Spinal cord (tissue), 10 donors: ENCODE measurements at places on chromosomes 5 and 9. TPM values are rescaled to one million over a fixed set of nuclear protein-coding genes. Genes with fewer than 3 reads are reported as not detected.

GRCh38 chr9:110538647-110539041, 40.9 kb downstream of the SVEP1 start:
- DNase-seq = no peak

- DNase-seq = no peak
Measured at GRCh38 chr5:16076657-16077056, 102.9 kb downstream of the MARCHF11 start.

DNA sequence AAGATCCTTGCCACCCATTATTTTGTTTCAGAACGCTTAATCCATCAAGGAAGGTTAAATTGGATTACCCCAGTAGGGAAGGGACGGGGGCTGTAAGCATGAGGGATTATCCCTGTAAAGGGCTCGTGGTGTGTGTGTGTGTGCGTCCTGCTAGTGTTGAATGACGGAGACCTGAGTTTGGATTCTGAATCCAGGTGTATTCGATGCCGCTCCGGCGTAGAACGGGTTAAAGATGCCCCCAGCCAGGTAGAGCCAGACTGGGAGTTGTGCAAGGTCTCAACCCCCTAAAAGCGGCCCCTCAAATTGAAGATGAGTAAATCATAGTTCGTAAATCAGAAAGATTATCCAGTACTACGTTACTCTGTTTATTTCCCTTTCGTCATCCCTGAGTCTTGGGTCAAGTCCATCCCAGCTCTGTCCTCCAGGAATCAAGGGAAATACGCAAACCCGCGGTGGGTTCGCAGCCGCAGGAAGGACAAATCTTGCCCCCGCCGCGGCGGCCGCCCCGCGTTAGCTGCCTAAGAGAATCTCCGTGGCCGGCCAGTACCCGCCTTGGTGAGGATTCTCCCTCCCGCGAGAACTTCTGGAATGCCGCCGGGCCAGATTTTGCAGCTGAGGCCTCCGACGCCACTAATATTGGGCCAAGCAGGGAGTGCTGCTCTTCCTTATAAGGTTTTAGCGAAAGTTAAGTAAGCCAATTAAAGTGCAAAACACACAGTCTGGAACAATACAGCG, 586 bp upstream of the MTAP start:
- no peak for DNase-seq

GRCh38 chr5:122200450-122200849, 71.1 kb downstream of the ZNF474 start:
- no peak for DNase-seq

DNA sequence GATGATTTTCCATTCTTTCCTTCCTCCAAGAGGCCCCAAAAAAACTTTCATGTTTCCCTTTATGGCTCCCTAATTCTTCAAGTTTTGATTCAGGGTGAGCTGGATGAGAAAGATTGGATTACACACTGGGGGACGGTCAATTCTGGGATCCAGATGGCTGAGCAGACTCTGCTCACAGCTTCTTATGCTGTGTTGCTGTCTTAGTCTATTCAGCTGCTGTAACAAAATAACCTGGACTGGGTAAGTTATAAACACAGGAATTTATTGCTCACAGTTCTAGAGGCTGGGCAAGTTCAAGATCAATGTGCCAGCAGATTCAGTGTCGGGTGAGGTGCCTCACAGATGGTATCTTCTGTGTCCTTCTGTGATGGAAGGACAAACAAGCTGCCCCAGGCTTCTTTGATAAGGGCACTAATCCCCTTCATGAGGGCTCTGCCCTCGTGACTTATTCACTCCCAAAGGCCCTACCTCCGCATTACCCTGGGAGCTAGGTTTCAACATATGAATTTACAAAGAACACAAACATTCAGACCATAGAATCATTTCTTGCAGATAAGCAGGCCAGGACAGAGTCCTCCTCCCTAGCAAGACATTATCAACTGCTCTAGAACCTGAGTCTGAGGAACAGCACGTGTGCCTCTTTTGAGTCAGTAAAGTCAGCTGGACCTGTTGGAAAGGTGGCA, 23.1 kb upstream of the SMAD5 start:
- DNase-seq = no peak

DNA sequence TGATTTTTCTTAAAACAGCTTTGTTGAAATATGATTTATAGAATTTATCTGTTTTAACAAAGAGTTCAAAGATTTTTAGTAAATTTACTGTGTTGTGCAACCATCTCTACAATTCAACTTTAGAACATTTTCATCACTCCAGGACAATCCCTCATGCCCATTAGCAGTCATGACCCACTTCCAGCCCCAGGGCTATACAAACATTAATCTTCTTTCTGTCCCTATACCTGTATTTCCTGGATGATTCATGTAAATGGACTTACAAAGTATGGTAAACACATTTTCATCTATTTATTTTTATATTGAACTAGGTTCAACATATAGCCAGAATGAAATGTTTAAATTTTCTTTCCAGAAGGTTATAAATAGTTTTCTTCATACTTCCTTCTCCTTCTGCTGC, 127.8 kb upstream of the CCDC180 start:
- no peak for DNase-seq

RORB gene
- 4.3 TPM for total RNA-seq

DNA sequence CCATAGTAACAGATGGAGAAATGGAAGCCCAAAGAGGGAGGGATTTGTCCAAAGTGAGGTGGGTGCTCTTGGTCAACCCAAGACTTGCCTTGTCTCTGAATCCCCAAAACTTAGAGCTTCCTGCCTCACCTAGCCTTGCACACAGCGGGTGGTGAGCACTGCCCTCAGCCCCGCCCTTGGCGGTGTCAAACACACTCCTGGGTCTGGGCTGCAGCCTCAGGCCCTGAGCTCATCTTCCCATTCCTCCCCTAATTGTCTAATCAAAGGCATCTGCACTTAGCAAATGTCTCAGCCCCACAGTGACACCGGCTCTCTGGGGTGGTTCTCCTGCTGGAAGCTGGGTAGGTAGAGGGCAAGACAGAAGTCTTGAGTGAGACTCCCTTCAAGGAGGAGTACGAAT, 20.9 kb downstream of the FABP6 start:
- DNase-seq = no peak

DNA sequence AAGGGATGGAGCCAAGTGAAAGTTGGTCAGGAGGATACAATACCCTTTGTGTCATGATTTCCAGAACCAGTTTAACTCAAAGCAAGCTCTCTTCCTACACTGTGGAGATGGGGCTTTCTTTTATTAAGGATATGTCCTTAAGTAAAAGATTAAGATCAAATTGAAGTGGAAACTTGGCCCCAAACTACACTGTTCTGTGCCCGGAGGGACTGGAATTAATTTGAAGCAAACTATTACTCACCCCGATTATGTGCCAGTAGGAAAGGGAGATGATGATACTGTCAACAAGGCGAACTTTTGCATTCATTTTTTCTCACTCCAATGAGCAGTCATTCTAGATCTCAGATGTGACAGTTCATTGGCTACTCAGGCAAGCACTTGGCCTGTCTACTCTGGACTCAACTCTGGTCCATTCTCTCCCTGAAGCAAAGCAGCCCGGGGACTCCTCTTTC, 186.7 kb downstream of the NTRK2 start:
- no peak for DNase-seq

DNA sequence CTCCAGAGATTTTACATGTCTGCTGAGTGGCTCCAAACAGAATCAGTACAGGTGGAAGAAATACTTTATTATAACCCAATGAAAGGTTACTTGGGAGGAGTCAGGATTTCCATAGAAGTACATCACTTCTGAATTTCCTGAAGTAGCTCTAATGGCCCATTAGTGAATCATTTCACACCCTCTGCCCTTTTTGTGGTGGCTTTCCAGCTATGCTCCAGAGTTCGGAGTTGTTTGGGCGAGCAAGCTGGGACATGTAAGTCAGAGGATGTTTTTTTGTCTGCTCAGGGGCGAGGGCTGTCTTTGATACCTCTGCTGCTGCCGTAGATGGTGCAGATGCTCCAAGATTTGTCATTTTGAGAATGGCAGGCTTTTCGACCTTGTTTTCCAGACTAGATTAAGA, 226.1 kb downstream of the GOLPH3 start:
- no peak for DNase-seq

CCL28 gene
- total RNA-seq = 2.6 TPM

GRCh38 chr9:120846906-120847305, 4.2 kb upstream of the PSMD5 start:
- no peak for DNase-seq

GRCh38 chr5:103927739-103928138, 365.1 kb upstream of the NUDT12 start:
- DNase-seq = no peak

DNA sequence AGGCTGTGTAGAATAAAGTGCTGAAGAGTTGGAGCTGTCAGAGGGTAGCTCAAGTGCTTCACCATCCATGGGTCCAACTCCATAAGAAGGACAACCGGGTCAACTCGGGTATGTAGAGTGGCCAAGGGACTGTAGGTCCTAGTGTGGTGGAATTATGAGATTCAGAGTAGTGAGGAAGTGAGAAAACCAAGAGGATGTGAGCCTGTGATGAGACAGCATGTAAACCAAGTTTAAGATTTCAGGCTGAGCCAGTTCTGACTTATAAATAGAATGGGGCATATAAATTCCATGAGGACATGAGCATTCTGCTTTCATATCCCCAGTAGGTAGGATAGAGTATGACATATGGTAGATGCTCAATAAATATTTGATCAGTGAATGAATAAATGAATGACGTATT, 96.3 kb downstream of the CFAP95 start:
- no peak for DNase-seq

ECSCR gene
- 63.2 TPM for total RNA-seq

DNA sequence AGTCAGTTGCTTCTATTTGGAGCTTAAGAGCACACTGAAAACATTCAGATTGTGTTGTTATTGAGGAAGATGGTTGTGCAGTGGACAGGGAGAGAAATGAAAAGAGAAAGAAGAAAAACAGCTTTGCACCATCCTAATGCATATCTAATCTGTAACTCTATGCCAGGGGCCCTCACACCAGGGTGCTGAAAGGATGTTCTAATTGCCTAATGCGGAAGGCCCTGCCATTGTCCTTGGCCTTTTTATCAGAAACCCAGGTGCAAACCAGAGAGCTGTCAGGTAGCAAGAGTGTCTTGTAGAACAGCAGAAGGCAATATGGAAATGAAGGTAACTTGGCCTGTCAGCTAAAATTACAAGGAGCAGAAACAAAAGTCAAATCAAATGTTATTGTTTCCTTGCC, 384.5 kb upstream of the PIK3R1 start:
- DNase-seq = no peak

- no peak for DNase-seq
Measured at GRCh38 chr5:164041105-164041504, 535.7 kb downstream of the MAT2B start.

CARD9 gene
- total RNA-seq = 2.3 TPM

LEAP2 gene
- 0.79 TPM for total RNA-seq

FRMPD1 gene
- total RNA-seq = 2.7 TPM
